ENCODE measurements at places on chromosomes 4 and X. TPM values are rescaled to one million over a fixed set of nuclear protein-coding genes. Genes with fewer than 3 reads are reported as not detected.

The CRMP1 gene
- not detected for total RNA-seq

The TBC1D9 gene
- total RNA-seq: 9.7 TPM

The HPGD gene
- 54.8 TPM for total RNA-seq

The PAGE4 gene
- not detected for total RNA-seq

The CDKL2 gene
- 1.2 TPM for total RNA-seq
